ENCODE measurements at places on chromosomes 1 and 21.

DNA sequence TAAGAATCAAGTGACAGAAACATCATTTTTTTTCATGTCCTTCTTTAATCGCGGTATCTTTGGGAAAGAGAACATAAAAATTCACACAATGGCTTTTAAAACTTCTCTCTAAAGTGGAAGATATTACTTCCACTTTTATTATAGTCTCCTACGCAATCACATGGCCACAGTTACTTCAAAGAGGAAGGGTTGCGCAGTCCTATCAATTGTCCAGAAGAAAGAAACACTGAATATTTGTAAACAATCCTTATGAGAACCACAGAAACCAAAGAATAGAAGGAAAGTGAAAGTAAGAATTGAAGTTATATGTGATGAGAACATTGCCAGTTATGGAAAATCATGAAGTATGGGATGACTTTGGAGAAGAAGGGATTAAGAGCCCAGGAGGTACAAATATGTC lies 32.6 kb downstream of the CFH start:
- DNase-seq: no peak

GRCh38 chr1:18681423-18681835 lies 50.8 kb downstream of the PAX7 start:
- DNase-seq: no peak

GRCh38 chr1:237583756-237584155 lies 307.0 kb downstream of the ZP4 start:
- no peak for DNase-seq

- no peak for DNase-seq
These were observed 5.7 kb downstream of the KNCN start for GRCh38 chr1:46545784-46546183.

- no peak for DNase-seq
These were observed 247.1 kb upstream of the RAB4A start for GRCh38 chr1:229023651-229024300.

GRCh38 chr1:85580872-85581801 lies 576 bp downstream of the CCN1 start:
- no peak for DNase-seq

GRCh38 chr1:190908691-190909090 lies 431.0 kb upstream of the BRINP3 start:
- DNase-seq: no peak

DNA sequence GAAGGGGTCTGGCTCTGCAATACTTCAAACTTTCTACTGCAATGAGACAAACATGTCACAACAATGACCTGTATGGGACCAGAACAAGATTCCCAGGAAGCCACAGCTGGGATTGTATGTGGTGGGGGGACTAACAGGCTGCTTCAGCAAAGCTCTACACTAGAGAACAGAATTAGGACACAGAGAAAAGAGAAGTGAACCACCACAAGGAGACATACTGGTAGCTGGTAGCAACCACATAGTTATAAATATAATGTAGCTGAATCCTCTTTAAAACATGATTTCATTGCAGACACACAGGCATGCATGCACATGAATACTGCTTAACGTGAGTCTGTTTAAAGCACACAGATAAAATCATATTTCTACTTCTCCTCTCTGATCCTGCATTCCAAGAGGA lies 3.5 kb upstream of the ILDR2 start:
- no peak for DNase-seq

- DNase-seq: no peak
These were observed 1.5 kb downstream of the IVNS1ABP start for GRCh38 chr1:185315445-185316071.
